ENCODE measurements at places on chromosomes 12 and 14. TPM values are rescaled to one million over a fixed set of nuclear protein-coding genes. Genes with fewer than 3 reads are reported as not detected.

Gene OR6C70
- total RNA-seq: not detected

Gene FBXW8
- 27.8 TPM for total RNA-seq

Gene PTCSC3
- not detected for total RNA-seq

Gene CCDC184
- 2.1 TPM for total RNA-seq

Gene TPPP2
- not detected for total RNA-seq

Gene BEGAIN
- 17.0 TPM for total RNA-seq

Gene ELK3
- 9.4 TPM for total RNA-seq

- H3K4me3 ChIP-seq: no peak overlapping the region
- H3K27ac ChIP-seq: no peak overlapping the region
- no peaks in the 10 kb centered on the region for H3K36me3 ChIP-seq
- DNase-seq: no peak
- H3K4me1 ChIP-seq: peaks cover 6% of the 10 kb centered on the region
- H3K27me3 ChIP-seq: no peaks in the 10 kb centered on the region
Measured at GRCh38 chr12:32083489-32083888, 23.2 kb upstream of the BICD1 start.

- DNase-seq: no peak
- H3K4me1 ChIP-seq: no peaks in the 10 kb centered on the region
- H3K36me3 ChIP-seq: no peaks in the 10 kb centered on the region
- no peaks in the 10 kb centered on the region for H3K27me3 ChIP-seq
- H3K27ac ChIP-seq: no peak overlapping the region
Measured at GRCh38 chr12:14059548-14059947, 78.1 kb upstream of the GRIN2B start.

DNA sequence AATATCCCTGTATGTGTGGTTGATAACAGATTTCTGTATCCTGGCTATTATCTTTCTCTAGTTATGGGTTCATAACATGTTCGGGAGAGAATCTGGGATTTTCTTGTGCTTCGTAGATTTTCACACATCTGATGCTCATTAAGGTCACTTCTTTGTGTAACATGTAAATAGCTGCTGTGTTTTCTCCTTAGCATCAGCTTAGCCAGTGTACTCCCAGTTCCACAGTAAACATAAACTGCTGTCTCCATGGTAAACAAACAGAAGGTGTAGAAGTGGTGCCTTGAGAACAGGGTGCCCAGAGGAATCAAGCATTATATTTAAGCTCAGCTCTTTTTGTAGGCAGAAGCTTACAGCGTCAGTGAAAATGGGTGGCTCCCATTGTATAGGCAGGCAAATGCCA lies 88.0 kb downstream of the ANO6 start:
- no peak for DNase-seq
- peaks cover 11% of the 10 kb centered on the region for H3K4me1 ChIP-seq
- no peaks in the 10 kb centered on the region for H3K27me3 ChIP-seq
- H3K4me3 ChIP-seq: no peak overlapping the region
- H3K27ac ChIP-seq: peak overlapping the region; percentile 63

GRCh38 chr14:96062506-96062905 lies 23.3 kb downstream of the C14orf132 start:
- no peaks in the 10 kb centered on the region for H3K36me3 ChIP-seq
- H3K4me3 ChIP-seq: no peak overlapping the region
- DNase-seq: no peak
- no peaks in the 10 kb centered on the region for H3K4me1 ChIP-seq

- no peaks in the 10 kb centered on the region for H3K27me3 ChIP-seq
- no peaks in the 10 kb centered on the region for H3K36me3 ChIP-seq
- H3K27ac ChIP-seq: no peak overlapping the region
- no peak for DNase-seq
Measured at GRCh38 chr14:106013879-106014376, 487.5 kb downstream of the TMEM121 start.

DNA sequence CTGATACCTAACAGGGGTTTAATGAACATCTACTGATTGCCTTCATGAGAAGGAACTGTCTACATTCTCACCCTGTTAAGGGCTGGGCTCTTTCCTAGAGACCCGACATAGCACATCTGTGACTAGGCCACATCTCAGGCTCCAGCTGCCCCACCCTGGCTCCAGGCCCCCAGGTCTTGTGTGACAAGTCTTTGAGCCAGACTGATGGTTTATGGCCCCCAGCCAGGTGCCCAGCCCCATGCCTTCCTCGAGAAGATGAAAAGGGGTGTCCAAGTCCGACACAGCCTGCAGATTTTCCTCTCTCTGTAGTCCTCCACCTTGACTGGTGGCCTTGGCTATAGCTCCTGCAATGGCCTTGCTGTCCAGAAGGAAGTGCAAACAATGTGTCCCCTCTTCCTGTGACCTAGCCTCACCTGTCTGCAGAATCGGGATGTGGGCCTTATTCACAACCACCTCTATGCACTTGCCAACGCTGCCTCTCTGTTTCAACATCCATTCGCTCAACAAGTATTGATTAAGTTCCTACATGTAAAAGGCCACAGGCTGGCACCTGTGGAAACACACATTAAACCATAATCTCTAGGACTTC lies 4.2 kb downstream of the ACTN1 start:
- DNase-seq: no peak
- H3K27me3 ChIP-seq: no peaks in the 10 kb centered on the region
- H3K4me1 ChIP-seq: peaks cover 27% of the 10 kb centered on the region
- H3K4me3 ChIP-seq: no peak overlapping the region

- no peaks in the 10 kb centered on the region for H3K36me3 ChIP-seq
- H3K4me3 ChIP-seq: no peak overlapping the region
- no peak overlapping the region for H3K27ac ChIP-seq
- H3K4me1 ChIP-seq: no peaks in the 10 kb centered on the region
Measured at GRCh38 chr12:69173368-69173767, 66.0 kb upstream of the CPSF6 start.

GRCh38 chr12:120710805-120711296 lies 593 bp downstream of the UNC119B start:
- no peaks in the 10 kb centered on the region for H3K27me3 ChIP-seq
- H3K4me1 ChIP-seq: peaks cover 19% of the 10 kb centered on the region
- peak overlapping the region; percentile 85 for H3K27ac ChIP-seq
- H3K4me3 ChIP-seq: peak overlapping the region; percentile 78
- H3K36me3 ChIP-seq: no peaks in the 10 kb centered on the region

DNA sequence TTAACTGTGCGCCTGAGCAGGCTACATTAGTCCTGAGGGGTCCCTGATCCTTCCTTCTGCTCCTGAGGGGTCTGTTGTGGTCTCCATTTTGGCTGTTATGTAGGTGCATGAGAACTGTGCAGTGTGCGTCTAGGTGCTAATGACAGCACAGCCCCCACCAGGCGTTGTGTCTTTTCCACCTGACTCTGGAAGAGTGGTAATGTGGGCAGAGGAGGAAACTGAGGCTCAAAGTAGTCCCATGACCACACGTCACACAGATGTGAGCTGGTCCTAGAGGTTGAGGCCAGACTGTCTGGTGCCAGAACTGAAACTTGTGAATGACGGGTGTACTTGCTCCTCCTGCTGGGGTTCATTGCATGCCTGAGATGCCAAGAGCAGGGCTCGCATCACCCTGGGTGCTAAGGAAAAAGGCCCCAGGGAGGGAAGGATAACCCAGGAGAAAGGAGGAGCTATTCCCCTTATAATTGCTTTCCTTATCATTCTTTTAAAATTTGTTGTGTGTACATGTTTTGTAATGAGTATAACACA lies 111.8 kb downstream of the SLC25A47 start:
- DNase-seq: no peak
- no peak overlapping the region for H3K27ac ChIP-seq
- H3K4me3 ChIP-seq: no peak overlapping the region
- H3K27me3 ChIP-seq: no peaks in the 10 kb centered on the region
- H3K4me1 ChIP-seq: peaks cover 9% of the 10 kb centered on the region

DNA sequence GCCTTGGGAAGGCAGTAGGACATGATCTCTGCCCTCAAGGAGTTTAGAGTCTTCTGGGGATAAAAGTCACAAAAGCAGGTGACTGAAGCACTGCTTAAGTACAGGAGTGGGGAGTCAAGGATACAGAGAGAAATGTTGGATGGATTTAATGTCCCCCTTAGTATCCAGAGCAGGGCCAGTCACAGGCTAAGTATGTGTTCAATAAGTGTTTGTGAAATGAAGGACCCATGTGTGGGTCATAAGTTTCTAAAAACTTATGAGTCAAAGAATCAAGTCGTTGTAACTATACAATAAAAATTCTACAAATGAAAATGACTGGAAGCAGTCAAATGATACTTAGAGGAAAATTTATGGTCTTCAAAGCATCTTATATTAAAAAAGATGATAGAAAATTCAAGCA lies 25.1 kb downstream of the KRT80 start:
- no peak overlapping the region for H3K27ac ChIP-seq
- no peak overlapping the region for H3K4me3 ChIP-seq
- peaks cover 10% of the 10 kb centered on the region for H3K4me1 ChIP-seq
- H3K27me3 ChIP-seq: no peaks in the 10 kb centered on the region
- no peak for DNase-seq
- no peaks in the 10 kb centered on the region for H3K36me3 ChIP-seq

- H3K27ac ChIP-seq: no peak overlapping the region
- no peaks in the 10 kb centered on the region for H3K36me3 ChIP-seq
Measured at GRCh38 chr14:53655080-53655785, 301.4 kb downstream of the BMP4 start.

- no peaks in the 10 kb centered on the region for H3K4me1 ChIP-seq
- no peaks in the 10 kb centered on the region for H3K27me3 ChIP-seq
- no peak for DNase-seq
Measured at GRCh38 chr12:1594006-1594260, 448 bp downstream of the FBXL14 start.

DNA sequence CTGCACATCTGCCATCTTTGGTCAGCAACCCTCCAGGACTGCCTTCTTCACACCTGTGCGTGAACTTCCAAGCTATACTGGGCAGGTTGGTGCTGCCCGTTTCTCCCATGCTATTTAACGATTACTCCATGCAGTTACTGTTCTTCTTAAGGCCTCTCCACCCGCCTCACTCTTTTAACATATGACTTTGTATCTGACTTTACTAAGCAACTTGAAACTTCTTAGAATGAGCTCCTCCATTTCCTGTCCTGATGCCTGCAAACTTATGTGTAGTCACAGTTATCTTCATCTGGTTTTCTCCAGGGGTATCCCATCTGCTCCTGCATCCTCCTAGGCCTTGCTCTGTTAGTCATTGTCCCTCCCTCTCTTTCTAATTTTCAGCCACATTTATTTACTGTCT lies 35.7 kb downstream of the PRKCH start:
- H3K4me3 ChIP-seq: no peak overlapping the region
- no peak for DNase-seq
- no peaks in the 10 kb centered on the region for H3K4me1 ChIP-seq
- H3K27me3 ChIP-seq: no peaks in the 10 kb centered on the region
- H3K36me3 ChIP-seq: no peaks in the 10 kb centered on the region

GRCh38 chr12:47527816-47528215 lies 178.0 kb downstream of the RPAP3 start:
- DNase-seq: no peak
- no peaks in the 10 kb centered on the region for H3K36me3 ChIP-seq

GRCh38 chr12:58896278-58896677 lies 24.0 kb downstream of the LRIG3 start:
- no peak overlapping the region for H3K4me3 ChIP-seq
- no peak for DNase-seq
- no peak overlapping the region for H3K27ac ChIP-seq
- peaks cover 14% of the 10 kb centered on the region for H3K4me1 ChIP-seq
